Neuronal stem cell (in vitro differentiated cells): ENCODE measurements at places on chromosomes 1 and 21.

- no peak overlapping the region for H3K27ac ChIP-seq
- no peaks in the 10 kb centered on the region for H3K4me1 ChIP-seq
- H3K4me3 ChIP-seq: no peak overlapping the region
- no peaks in the 10 kb centered on the region for H3K36me3 ChIP-seq
- H3K27me3 ChIP-seq: no peaks in the 10 kb centered on the region
Measured at GRCh38 chr21:29230551-29231261, 68.0 kb upstream of the BACH1 start.

DNA sequence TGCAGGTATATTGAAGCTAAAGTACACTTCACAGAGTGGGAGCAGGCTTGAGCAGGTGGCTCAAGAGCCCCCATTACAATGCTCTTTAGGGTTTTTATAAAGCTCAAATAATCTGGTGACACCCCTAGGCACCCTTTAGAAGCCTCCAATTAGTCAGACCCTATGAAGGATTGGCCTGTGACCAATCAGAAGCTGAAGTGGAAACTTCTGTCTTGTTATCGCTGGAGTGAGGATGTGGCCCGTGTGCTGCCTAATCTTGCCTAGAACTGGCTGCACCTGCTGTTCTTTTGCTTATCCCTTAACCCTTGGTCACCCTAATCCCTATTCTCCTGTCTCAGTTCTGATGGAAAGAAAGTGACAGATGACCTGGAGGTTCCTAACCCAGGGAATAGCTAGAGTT is 70.8 kb upstream of the ABCG1 start:
- no peaks in the 10 kb centered on the region for H3K36me3 ChIP-seq
- DNase-seq: no peak
- H3K27me3 ChIP-seq: peaks cover 14% of the 10 kb centered on the region
- peaks cover 3% of the 10 kb centered on the region for H3K4me1 ChIP-seq

DNA sequence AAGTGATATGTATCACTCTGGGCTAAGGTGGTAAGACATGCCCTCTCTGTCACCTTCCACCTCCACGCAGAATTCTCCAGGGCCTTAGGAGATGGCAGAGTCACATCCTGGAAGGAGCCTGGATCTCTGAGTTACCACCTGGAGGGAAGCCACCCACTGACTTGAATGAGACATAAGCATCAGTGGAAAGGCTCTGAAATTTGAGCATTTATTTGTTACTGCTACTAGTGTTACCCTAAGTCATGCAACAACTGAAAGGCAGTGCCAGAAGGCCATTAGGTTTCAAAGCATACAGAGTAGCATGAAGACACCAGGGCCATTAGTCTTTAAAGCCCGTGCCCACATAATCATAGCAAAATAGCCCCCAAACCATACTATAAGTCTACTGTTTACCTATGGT is 230.3 kb upstream of the IRF2BP2 start:
- H3K27me3 ChIP-seq: no peaks in the 10 kb centered on the region
- H3K4me1 ChIP-seq: peaks cover 3% of the 10 kb centered on the region
- no peak for DNase-seq
- H3K36me3 ChIP-seq: no peaks in the 10 kb centered on the region
- H3K4me3 ChIP-seq: no peak overlapping the region

DNA sequence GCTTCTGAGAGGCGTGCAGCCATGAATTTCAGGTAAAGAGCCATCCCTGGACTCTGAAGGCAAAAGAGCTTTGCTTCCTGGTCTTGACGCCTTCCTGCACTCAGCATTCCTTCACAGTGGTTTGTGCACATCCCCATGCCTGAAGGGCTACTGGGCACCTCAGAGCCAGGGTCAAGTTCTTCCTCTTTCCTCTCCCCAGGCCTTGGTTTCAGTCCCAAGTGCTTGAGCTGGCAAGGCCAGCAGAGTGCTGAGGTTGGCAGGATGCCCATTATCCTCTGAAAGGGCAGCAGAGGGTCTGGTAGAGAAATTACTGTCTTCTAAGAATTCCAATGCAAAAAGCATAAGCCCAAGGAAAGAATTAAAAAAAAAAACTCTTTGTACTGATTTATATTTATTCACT is 1064.9 kb downstream of the TTLL7 start:
- DNase-seq: no peak
- no peaks in the 10 kb centered on the region for H3K27me3 ChIP-seq
- no peak overlapping the region for H3K27ac ChIP-seq
- no peaks in the 10 kb centered on the region for H3K4me1 ChIP-seq

DNA sequence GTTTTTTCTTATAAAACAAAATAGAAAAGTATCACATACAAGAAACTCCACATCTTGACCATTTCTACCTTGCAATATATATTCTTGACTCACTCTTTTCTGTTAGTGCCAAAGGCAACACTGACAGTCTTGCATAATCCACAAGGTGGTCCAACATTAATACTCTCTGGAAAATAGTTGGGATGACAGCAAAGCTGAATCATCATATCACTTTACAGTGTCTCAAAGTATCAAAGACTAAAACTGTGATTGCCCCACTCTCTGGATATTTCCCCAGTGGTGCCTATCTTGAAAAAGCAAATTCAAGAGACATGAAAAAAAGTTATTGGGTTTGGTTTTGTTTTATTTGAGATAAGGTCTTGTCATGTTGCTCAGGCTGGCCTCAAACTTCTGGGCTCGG is 14.6 kb upstream of the TGFBR3 start:
- H3K4me3 ChIP-seq: no peak overlapping the region
- H3K27me3 ChIP-seq: no peaks in the 10 kb centered on the region
- H3K36me3 ChIP-seq: no peaks in the 10 kb centered on the region
- DNase-seq: no peak
- H3K27ac ChIP-seq: no peak overlapping the region
- no peaks in the 10 kb centered on the region for H3K4me1 ChIP-seq

DNA sequence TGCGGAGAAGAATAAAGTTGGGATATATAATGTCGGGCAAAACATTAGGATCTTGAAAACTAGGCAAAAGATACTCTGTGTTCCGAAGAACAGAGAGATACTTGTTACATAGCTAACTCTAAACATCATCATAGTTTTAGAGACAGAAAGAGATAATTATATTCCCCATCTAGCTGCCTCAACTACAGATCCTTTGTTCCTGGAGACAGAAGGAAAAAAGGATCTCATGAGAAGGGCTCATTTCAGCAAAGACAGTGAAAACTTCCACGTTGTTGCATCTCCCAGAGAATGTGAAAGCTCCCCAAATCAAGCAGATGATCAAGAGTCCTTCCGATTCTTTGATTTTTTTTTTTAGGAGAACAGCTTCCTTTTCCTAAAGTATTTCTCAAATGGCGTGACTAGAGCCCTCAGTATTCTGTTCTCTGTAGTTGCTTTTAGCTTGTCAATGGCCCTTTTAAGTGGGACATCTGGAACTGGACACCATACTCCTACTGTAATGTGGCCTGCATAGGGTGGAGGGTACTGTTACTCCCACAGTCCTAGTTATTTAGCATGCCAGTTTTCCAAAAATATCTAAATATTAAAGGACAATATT is 1048.2 kb downstream of the TTLL7 start:
- no peaks in the 10 kb centered on the region for H3K27me3 ChIP-seq
- H3K4me3 ChIP-seq: no peak overlapping the region
- no peaks in the 10 kb centered on the region for H3K36me3 ChIP-seq
- H3K4me1 ChIP-seq: no peaks in the 10 kb centered on the region
- no peak overlapping the region for H3K27ac ChIP-seq
- no peak for DNase-seq

GRCh38 chr21:42118901-42119300 is 47.8 kb downstream of the UMODL1 start:
- H3K27ac ChIP-seq: no peak overlapping the region
- peaks cover 3% of the 10 kb centered on the region for H3K4me1 ChIP-seq
- no peaks in the 10 kb centered on the region for H3K27me3 ChIP-seq
- no peak for DNase-seq
- no peaks in the 10 kb centered on the region for H3K36me3 ChIP-seq

DNA sequence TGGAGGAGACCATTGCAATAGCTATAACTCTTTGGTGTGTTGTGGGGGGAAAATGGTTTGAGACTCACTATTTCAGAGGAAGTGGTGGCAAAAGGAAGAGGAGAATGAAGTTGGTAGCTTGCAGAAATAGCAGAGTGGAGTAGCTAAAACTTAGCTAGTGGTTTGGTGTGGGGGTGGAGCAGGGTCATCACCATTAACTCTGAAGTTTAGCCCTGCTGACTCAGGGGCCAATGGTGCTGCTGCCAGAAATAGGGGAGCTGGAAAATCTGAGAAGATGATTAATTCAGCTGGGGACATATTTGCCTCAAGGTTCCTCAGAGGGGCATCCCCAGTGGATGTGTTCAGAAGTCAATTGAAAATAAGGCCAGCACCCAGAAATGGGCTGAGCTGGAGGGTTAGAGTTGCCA is 65.4 kb downstream of the RUNX1 start:
- no peak overlapping the region for H3K27ac ChIP-seq
- H3K4me1 ChIP-seq: peaks cover 2% of the 10 kb centered on the region
- no peak for DNase-seq
- H3K36me3 ChIP-seq: no peaks in the 10 kb centered on the region

DNA sequence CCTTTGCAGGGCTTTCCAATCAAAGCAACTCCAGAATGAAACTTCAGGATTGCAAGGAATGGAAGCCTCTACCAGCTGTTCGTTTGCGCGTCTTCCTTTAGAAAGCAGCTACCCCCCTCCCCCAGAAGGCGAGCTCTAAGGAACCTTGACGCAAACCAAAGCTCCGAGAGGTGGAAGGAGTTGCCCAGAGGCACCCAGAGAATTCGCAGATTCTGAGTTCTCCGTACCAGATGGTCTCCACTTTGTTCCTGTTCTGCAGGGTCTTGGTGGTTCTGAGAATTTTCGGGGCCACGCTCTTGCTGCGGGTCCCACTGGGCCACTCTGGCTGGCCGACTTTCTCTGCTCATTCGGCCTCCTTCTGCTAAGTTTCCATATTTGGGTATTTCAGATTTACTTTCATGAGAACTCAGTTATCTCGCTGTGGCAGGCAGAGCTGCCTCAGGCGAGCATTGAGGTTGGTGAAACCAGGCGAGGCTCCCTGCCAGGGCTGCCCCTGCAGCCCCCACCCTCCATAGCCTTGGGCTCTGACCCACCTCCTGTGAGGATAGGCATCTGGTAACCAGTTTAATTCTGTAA is 801 bp downstream of the TRAF5 start:
- H3K4me1 ChIP-seq: peaks cover 2% of the 10 kb centered on the region
- no peaks in the 10 kb centered on the region for H3K27me3 ChIP-seq
- H3K36me3 ChIP-seq: no peaks in the 10 kb centered on the region
- H3K27ac ChIP-seq: no peak overlapping the region
- DNase-seq: no peak

DNA sequence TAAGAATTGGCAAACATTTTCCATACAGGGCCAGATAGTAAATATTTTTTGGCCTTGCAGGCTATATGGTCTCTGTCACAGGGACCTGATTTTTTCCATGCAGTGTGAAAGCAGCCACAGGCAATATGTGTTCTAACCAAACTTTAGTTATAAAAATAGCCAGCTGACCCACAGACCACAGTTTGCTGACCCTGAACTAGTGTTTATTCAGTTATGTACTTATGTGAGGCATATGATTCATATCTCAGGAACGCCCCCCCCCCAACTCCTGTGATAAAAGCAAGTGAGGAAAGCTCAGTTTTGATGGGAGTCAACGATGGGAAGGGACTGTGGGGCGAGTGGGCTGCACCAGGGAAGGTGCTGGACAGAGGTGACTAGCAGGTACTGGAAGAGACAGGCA is 80.1 kb downstream of the HMGB4 start:
- DNase-seq: no peak
- H3K4me3 ChIP-seq: no peak overlapping the region
- H3K27me3 ChIP-seq: no peaks in the 10 kb centered on the region
- no peaks in the 10 kb centered on the region for H3K36me3 ChIP-seq

GRCh38 chr1:54968551-54968950 is 11.9 kb upstream of the TMEM61 start:
- H3K4me1 ChIP-seq: peaks cover 1% of the 10 kb centered on the region
- no peaks in the 10 kb centered on the region for H3K27me3 ChIP-seq
- no peak for DNase-seq
- no peak overlapping the region for H3K27ac ChIP-seq

GRCh38 chr1:111476761-111477309 is 3.1 kb downstream of the C1orf162 start:
- H3K4me1 ChIP-seq: no peaks in the 10 kb centered on the region
- H3K27me3 ChIP-seq: no peaks in the 10 kb centered on the region
- H3K36me3 ChIP-seq: no peaks in the 10 kb centered on the region
- H3K27ac ChIP-seq: no peak overlapping the region
- H3K4me3 ChIP-seq: no peak overlapping the region
- DNase-seq: no peak

DNA sequence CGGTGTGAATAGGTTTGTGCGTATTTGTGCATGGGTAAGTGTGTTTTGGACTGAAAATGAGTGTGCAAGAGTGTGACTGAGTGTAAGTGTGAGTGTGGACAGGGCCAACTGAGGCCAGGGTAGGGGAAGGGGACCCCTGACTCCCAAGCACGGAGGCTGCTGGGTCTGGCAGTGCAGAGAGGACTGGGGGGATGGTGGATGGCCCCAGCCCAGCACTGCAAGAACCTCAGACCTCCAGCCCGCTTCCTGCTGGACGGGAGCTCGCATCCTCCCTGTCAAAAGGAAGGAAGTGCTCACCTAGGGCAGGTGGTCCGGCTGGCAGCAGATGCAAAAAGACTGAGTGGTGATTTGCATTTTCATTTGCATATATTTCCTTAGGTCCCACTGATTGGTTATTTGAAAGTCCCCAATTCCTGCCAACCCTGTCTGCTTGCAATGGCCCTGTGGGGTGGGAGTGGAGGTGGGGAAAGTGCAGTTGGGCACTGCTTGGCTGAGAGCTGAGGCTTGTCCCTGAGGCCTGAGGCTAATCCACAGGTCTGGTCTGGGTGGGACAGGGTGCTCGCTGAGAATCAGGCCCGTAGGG is 42.8 kb upstream of the CASZ1 start:
- peaks cover 26% of the 10 kb centered on the region for H3K4me1 ChIP-seq
- H3K36me3 ChIP-seq: no peaks in the 10 kb centered on the region
- no peak overlapping the region for H3K27ac ChIP-seq
- no peak for DNase-seq

GRCh38 chr1:113282008-113282892 is 108.1 kb upstream of the MAGI3 start:
- H3K4me1 ChIP-seq: no peaks in the 10 kb centered on the region
- peaks cover 6% of the 10 kb centered on the region for H3K27me3 ChIP-seq
- no peak for DNase-seq
- H3K36me3 ChIP-seq: no peaks in the 10 kb centered on the region

DNA sequence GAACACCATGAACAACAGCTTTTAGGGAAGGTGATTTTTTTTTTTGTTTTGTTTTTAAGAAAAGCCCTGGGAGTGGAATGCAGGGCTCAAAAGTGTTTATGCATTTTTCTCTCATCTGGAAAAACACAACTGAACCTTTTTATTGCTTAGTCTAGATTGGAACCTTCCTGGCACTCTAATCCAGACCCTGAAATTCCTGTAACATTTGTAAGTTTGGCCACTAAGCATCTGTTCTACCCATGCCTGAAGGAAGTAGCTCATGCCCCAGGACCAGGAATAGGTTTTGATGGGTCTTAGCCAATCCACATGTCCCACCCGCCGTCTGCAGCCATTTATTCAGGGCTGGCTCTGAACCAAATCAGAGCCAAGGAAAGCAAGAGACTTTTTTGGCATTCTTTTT is 39.7 kb upstream of the SLC2A1 start:
- DNase-seq: no peak
- no peaks in the 10 kb centered on the region for H3K36me3 ChIP-seq
- H3K4me1 ChIP-seq: peaks cover 5% of the 10 kb centered on the region

GRCh38 chr1:232441036-232441411 is 188.9 kb downstream of the SIPA1L2 start:
- no peak overlapping the region for H3K4me3 ChIP-seq
- no peak for DNase-seq
- no peaks in the 10 kb centered on the region for H3K27me3 ChIP-seq
